ENCODE measurements at places on chromosomes 1 and 21. TPM values are rescaled to one million over a fixed set of nuclear protein-coding genes. Genes with fewer than 3 reads are reported as not detected.

Gene OR2T11
- not detected for total RNA-seq

Gene ECM1
- 1.9 TPM for total RNA-seq

Gene CAPZB
- total RNA-seq: 211 TPM

Gene CELA2B
- total RNA-seq: not detected

Gene E2F2
- 7.8 TPM for total RNA-seq

Gene LDLRAD1
- total RNA-seq: 0.84 TPM

Gene COL11A1
- total RNA-seq: 2.4 TPM

Gene PPCS
- total RNA-seq: 48.5 TPM

Gene PLEKHA6
- total RNA-seq: 71.5 TPM

Gene CRYZ
- total RNA-seq: 36.9 TPM

Gene RBP7
- 0.55 TPM for total RNA-seq

Gene ANGPTL3
- not detected for total RNA-seq

Gene AGO3
- total RNA-seq: 40.8 TPM

Gene LMOD1
- 0.62 TPM for total RNA-seq

Gene EMC1
- total RNA-seq: 61.9 TPM

All from progenitor cell of endocrine pancreas (in vitro differentiated cells).